ENCODE measurements at places on chromosomes 6 and 20.

GRCh38 chr6:149209871-149210775, 107.4 kb upstream of the TAB2 start:
- DNase-seq, result no peak

GRCh38 chr20:57473246-57474048, 51.5 kb downstream of the CTCFL start:
- peak; percentile 73 for DNase-seq

GRCh38 chr20:24911461-24911860, 37.6 kb upstream of the CST7 start:
- DNase-seq, result no peak

- peak; percentile 37 for DNase-seq
These were observed 58.2 kb upstream of the NKX2-2 start for GRCh38 chr20:21571841-21572690.

DNA sequence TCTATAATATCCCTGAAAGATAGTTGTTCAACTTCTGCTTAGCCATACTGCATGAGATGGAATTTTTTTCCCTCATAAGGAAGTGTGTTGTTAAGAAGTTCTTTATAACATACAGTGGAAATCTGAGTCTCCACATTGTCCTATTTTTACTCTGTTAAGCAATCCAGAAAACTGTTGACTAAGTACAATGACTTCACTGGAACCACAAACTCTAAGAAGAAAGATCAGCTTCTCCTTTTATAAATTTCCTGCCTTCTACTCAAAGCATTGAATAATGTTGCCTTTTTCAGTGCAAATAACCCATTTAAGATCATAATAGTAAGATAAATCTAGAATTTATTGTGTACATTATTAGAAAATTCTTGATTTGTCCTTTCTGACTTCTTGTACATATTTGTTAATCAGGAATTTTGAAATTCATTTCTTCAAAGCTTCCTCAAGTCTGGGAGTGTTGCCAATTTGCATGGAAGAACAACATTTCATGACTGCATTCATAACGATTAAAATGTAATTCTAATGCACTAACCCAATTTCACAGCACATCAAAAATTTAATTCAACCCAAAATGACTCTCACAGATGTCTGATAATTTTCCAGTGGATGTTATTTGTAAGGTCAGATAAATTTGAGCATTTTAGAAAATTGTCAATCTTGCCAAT, 45.6 kb upstream of the ANKEF1 start:
- DNase-seq, result no peak

DNA sequence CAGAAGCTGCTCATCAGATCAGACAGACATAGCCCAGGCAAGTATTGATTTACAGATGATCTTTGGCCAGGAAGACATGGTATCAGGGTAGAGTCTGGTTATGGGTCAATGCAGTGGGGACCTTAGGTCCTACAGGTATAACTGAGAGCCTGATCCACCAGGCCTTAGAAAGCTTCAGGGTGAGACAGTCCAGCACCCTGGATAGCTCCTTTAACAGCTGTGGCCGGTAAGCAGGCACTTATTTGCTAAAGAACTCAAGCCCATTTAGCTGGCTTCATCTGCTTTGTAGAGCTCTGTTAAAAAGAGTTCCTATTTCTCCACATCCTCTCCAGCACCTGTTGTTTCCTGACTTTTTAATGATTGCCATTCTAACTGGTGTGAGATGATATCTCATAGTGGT, 39.6 kb downstream of the ESR1 start:
- DNase-seq, result no peak

- DNase-seq, result no peak
These were observed 144.6 kb downstream of the ELOVL4 start for GRCh38 chr6:79802657-79803300.

GRCh38 chr6:48147051-48147450, 36.1 kb upstream of the PTCHD4 start:
- DNase-seq, result no peak

GRCh38 chr6:6751619-6752023, 163.1 kb downstream of the LY86 start:
- no peak for DNase-seq

GRCh38 chr20:58847463-58847862, 3.2 kb downstream of the GNAS-AS1 start:
- DNase-seq, result no peak

DNA sequence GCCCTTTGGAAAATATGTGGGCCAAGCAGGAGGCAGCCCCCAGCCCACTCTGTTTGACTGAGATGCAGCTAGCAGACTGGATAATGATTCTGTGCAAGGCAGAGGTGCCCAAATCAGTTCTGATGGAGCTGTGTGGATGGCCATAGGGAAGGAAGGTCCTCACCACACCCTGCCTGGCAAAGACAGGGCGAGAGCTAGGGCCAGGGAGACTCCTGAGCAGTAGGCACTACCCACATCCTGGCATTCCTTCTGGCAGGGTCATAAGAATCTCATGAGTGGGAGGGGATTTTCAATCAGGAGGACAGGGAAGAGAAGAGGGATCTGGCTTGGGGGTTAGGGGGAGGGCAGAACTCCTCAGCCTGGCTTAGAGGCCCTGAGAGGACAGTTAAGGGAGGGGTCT, 18.6 kb upstream of the TREM2 start:
- no peak for DNase-seq

DNA sequence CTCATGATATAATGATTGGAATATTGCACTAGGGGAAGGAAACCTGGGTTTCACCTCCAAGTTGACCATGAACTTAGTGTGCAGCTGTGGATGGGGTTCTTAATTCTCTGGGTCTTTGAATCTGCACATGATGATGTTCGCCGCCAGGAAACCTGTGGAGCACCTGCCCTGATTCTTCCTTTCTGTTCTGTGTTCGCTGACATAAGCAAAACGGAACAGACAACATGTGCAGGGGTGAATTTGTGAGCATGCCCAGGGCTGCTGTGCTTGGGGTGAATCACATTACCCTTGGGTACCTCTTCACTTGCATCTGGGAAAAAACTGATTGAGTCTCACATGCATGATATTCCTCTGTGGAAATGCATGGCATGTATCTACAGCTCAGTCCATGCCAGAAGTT, 48.8 kb downstream of the CAP2 start:
- no peak for DNase-seq

DNA sequence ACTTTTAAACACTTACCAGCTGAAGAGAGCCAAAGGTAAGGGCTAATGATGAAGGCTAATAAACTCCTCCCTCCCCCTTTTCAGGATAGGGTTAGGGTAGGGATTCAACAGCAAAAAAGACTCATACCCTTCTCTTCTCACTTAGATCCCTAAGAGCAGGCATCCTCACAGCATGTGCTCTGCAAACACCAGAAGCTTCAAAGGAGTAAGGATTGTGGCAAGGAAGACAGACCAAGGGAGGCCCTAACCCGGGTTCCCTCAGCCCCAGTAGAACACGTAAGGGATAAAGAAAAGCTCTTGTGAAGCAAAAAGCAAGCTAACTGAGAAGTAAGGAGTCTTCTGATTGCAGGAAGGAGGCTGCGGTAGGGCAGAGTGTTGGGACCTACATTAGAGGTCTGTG, 11.6 kb downstream of the MAP3K7 start:
- no peak for DNase-seq

DNA sequence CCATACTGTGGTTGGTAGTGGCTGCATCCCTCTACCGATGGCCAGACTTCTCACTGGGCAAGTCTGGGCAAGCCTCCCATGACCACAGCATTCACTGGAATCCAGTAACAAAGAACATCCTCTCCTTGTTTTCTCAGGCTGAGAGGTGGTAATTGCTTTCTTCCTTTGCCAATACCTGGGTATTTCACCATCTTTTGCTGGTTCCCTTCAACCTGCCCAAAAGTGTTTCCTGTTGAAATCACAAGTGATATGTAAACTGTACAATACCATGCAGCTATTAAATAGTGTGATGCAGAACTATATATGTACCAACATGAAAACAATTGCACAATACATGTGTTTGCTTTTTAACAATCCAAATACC, at the start of gene PTCHD4:
PTCHD4 (minus strand) TSS at position 55 of the 364 bp plus-strand sequence. CDS start 42,240 bp downstream, outside the sequence.
- no peak for DNase-seq

- no peak for DNase-seq
These were observed 14.2 kb upstream of the DHX35 start for GRCh38 chr20:38947931-38948362.

DNA sequence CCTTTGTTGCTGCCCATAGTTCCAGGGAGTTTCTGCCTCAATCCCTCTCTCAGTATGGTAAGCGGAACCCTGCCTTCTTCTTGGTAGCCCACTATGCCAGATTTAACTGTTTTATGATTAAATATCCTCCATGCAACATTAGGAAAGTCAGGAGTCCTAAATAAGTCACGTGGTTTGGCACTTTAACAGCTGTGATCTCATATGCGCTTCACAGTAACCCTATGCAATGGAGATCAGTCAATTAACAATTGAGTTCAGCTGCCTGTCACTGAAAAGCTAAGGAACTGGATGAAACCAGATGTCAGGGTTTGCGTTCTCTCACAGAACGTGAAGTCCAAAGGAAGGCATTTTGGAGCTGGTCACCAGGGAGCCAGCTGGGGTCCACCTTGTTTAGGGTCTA, 81.6 kb downstream of the PSMB1 start:
- DNase-seq, result no peak

DNA sequence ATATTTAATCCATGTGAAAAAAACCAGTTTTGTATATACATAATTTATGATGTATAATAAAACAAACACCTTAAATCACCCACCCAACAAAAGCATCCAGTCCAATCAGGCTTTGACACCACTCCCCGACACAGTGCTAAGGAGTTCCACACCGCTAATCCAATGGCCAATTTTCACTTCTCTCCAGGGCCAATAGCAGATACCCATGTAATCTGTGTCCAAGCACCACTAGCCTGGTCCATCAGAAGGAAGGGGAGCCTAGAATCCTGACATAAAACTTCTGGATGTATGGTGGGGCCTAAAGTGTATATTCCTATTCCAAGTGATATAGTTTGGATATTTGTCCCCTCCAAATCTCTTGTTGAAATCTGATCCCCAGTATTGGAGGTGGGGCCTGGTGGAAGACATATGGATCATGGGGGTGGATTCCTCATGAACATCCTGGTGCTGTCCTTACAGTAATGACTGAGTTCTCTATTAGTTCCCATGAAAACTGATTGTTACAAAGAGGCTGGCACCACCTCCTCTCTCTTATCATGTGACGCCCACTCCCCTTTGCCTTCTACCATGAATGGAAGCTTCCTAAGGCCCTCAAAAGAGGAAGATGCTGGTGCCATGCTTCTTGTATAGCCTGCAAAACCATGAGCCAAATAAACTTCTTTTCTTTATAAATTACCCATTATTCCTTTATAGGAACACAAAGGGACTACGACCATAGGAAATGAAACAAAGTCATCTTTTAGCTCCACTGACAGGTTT, 20.8 kb downstream of the RALGAPA2 start:
- no peak for DNase-seq

- DNase-seq, result no peak
These were observed 23.5 kb upstream of the NOL4L start for GRCh38 chr20:32608664-32609015.

DNA sequence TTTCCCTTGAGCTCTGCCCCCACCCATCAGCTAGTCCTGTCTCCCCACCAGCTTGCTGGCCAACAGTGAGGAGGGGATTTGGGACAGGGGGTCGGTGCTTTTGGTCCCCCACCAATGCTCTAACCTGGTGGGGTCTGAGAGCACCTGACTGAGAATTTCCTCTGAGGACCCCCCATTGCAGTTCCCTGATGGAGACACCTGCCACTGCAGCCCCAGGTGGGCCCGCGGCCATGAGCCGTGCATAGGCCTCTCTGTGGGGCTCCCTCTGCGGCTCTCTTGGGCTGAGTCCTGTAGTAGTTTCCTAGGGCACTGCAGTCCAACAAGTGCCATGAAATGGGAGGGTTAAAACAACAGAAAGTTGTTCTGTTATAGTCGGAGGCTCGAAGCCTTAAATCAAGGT, 172.2 kb upstream of the SNX9 start:
- no peak for DNase-seq

DNA sequence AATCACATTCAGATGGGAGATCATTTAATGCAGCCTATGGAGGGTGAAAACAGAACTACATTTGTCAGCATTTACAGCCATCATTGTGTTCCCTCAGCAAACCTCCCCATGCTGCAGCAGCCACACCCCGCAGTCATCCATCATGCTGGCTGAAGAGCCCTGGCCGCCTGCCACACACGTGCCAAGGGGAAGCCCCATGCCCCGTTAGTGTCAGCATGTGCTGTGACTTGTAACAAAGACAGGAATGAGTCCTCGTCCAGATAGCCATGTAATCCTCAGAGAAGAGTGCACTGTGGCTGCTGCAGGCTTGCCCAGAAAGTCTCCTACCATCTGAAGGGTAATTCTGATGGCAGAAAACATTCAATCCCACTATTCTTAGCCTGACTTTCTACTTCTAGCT, 1097.8 kb downstream of the KIF16B start:
- DNase-seq, result no peak

DNA sequence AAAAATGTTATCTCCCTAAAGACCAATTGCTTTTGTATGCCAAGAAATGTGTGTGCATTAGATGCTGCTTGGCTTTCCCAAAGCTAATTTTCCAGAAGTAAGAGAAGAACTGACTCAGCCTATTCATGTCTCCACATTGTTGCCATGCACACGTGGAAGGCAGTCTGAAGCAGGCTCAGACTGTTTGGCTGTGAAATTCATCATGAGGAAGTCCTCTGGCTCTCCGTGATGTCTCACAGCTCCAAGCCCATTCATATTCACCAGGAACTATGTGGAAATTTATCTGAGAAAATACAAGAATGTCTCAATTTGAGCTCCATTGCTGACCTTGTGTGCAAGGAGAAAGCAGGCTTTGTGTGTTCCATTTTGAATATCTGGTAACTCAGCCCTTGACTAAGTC, 1022.2 kb upstream of the GJE1 start:
- no peak for DNase-seq

DNA sequence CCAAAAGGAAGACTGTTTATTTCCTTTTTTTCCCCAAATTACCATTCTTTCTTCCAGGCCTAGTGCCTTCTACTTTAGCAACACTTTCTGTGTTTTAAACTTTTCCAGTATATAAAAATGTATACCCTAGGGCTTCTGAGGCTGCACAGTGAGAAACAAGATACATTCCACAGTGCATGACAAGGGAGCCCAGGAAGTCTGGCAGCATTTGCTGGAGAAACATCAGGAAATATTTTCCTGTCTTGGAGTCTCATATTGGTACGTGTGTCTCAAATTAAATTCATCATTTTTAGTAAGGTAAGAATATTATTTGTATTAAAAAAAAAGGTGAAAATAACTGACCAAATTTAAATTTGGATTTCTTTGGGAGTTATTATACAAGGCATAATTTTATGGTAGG, 662.6 kb downstream of the RFPL4B start:
- no peak for DNase-seq
